ENCODE measurements at places on chromosomes 1 and 21.
A peak's percentile ranks its signal among the peaks of the same experiment; 100 is the strongest.

- DNase-seq: no peak
Measured at GRCh38 chr1:39117899-39118450, 86.5 kb upstream of the MACF1 start.

GRCh38 chr1:21020151-21020550 is 156.5 kb downstream of the EIF4G3 start:
- no peak for DNase-seq

GRCh38 chr1:178529364-178530036 is 16.6 kb downstream of the TEX35 start:
- no peak for DNase-seq

DNA sequence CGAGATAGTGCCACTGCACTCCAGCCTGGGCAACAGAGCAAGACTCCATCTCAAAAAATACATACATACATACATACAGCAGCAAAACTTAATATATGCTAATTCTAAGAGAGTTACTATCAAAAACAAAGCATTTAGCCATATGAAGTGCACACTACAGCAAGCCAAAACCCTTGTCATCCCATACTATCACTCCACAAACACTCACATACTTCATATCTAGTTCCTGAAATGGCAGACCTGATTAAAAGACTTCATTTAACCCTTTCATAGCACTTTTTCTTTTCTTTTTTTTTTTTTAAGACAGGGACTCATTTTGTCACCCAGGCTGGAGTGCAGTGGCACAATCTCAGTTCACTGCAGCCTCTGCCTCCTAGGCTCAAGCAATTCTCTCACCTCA is 65.6 kb downstream of the COP1 start:
- DNase-seq: no peak

DNA sequence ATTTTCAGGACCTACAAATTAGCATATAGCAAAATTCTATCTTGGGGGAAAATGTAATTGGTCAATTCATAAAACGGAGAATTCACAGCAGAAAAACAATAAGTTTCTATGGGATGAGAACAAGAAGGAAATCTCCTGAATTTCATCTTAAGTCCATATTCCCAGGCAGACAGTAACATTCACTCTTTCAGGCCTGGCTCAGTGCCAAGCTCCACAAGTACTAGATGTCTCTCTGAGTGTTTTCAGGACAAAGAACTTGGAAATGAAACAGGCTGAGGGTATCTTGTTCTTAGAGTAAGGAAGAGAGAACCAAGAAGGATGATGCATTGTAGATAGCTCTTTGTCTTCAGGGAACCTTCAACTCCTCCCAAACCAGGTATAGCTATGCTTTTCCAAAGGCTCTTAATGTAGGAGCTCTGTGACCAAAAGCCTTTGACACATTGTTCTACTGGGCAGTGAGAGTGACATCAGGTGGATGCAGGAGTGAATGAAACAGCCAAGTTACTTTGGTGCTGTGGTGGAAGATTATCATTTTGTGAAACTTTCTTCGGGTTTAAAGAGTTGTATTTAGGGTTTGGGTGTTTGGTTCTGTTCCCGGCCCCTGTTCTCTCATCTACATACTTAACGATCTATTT is 298.3 kb downstream of the GPATCH2 start:
- no peak for DNase-seq

DNA sequence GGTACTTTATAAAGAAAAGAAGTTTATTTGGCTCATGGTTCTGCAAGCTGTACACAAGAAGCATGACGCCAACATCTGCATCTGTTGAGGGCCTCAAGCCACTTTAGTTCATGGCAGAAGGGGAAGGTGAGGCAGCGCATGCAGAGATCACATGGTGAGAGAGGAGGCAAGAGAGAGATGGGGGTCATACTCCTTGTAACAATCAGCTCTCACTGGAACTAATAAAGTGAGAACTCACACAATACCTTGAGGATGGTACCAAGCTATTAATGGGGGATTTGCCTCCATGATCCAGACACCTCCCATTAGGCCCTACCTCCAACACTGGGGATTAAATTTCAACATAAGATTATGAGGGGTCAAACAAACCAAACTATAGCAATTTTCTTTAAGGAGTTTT is 3.3 kb upstream of the RGL1 start:
- DNase-seq: no peak

GRCh38 chr21:31107176-31107785 is 69.0 kb upstream of the KRTAP19-8 start:
- no peak for DNase-seq

DNA sequence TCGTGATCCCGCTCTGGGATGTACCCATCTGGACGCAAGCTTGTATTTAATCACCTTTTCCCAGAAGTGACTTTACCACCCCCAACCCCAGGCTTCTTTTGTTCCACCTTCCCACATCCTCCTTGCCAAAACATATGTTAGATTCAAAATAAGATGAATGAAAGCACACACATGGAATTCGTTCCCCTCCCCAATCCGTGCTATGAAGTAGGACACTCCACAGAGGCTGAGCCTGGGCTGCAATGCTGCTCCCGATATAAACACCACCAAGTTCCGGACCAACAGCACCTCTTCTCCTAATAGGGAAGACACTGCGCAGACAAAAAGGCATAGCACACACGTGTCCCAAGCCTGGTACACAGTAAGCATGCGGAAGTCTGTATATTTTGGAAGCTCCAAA is 86.1 kb downstream of the CLSTN1 start:
- no peak for DNase-seq

DNA sequence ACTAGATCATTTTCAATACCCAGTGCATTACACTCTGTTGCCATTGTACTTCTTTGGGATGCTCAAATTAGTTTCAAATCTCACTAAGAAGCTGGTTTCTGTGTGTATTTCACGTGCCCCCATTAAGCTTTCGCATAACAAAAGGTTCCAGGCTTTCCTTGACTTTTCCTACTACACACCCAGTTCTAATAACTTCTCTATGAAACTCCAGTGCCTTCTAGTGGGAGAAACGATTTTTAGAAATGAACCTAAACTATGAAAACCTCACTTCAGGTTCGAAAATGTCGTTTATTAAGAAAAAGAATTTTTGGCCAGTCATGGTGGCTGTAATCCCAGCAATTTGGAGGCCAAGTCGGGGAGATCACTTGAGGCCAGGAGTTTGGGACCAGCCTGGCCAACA is 2.8 kb downstream of the CFHR4 start:
- no peak for DNase-seq

DNA sequence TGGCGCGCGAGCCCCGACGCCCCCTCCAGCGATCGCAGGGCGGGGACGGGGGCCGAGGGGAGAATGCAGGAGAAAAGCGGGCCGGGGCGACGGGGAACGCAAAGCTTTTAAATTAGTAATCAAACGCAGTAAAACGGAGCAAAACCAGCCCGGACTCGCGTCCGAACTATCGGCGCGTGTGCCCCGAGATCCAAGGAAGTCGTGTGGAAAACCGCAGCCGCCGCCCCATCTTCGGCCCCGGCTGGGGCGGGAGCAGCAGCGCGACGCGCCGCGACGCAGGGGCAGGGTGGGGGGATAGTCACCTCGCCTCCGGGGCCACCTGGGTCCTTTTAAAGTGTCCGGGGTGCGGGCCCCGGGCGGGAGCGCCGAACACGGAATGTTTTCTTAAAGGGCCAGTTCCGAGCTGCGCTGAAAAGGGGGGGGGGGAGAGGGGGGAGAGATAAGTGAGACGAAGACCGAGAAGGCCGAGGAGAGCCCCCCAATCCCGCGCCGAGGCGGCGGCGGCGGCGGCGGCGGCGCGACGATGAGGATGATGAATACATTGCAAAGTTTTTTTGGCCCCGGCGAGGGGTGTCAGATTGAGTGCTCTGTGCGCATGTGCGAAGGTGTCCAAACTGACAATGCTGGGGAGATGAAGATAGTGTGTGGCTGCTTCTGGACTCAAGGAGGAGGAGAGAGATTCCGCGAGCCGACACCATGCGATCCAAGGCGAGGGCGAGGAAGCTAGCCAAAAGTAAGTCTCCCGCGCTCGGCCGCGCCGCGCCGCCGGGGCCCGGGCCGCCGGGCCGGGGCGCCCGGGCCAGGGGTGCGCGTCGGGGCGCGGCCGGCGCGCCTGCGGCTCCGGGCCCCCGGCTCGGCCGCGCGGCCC is at the start of gene PRDM16:
PRDM16 (plus strand) TSS at position 640 of the 868 bp plus-strand sequence; CDS start at position 697, 57 bp downstream.
- DNase-seq: peak; percentile 24

DNA sequence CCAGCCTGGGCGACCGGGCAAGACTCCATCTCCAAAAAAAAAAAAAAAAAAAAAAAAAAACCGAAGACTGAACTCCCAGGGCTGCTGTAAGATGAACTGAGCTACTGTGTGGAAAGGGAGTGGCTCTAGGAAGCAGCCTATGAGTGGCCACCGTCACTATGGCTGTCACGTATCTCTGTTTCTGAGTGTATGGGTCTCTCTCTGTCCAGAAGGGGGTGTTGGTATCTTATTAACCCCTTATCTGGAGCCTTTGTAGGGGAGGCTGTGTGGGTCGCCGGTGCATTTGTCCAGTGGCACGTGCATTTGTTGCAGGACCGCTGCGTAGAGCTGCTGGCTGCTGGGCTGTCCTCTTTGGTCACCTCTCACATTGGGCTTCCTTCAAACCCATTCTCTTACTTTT is 326.6 kb downstream of the CAMTA1 start:
- DNase-seq: no peak

GRCh38 chr1:110151175-110151669 is 928 bp downstream of the SLC6A17 start:
- DNase-seq: no peak

GRCh38 chr1:227170361-227171166 is 147.7 kb downstream of the CDC42BPA start:
- no peak for DNase-seq

GRCh38 chr1:2983319-2983705 is 38.0 kb upstream of the ACTRT2 start:
- DNase-seq: no peak

GRCh38 chr1:40039245-40039756 is 1.2 kb upstream of the CAP1 start:
- DNase-seq: no peak

- DNase-seq: no peak
Measured at GRCh38 chr1:214219902-214220301, 61.1 kb upstream of the SMYD2 start.

DNA sequence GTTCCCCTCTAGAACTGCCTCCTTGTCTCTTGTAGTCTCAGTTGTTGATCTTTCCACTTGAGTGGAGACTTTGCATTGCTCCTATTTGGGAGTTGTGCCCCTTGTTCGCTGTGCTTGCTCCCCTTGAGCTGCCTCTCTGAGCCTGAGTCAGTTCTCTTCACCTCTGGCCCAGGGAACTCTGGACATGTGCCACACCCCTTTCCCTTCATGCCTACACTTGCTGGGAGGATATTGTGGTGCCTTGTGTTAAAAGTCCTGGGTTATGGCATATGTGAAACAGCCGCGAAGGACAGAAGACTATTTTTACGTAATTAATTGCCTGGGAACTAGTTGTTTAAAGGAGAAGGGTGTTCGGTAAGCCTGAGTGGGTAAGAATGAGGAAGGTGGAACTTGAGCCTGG is 32.2 kb upstream of the RPTN start:
- no peak for DNase-seq

DNA sequence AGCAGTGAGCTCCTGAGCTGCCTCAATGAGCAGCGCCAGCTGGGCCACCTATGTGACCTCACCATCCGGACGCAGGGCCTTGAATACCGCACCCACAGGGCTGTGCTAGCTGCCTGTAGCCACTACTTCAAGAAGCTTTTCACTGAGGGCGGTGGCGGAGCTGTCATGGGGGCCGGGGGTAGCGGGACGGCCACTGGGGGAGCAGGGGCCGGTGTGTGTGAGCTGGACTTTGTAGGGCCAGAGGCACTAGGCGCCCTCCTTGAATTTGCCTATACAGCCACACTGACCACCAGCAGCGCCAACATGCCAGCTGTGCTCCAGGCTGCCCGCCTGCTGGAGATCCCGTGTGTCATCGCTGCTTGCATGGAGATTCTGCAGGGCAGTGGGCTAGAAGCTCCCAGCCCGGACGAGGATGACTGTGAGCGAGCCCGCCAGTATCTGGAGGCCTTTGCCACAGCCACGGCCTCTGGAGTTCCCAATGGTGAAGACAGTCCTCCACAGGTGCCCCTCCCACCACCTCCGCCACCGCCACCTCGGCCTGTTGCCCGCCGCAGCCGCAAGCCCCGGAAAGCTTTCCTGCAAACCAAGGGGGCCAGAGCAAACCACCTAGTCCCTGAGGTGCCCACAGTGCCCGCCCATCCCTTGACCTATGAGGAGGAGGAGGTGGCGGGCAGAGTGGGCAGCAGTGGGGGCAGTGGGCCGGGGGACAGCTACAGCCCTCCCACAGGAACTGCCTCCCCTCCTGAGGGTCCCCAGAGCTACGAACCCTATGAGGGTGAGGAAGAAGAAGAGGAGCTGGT is 12.3 kb downstream of the ZBTB7B start:
- DNase-seq: no peak

GRCh38 chr21:35102488-35103371 is 53.6 kb upstream of the RUNX1 start:
- no peak for DNase-seq

GRCh38 chr1:32241001-32241763 is 5.8 kb upstream of the FAM167B start:
- no peak for DNase-seq

GRCh38 chr21:16004523-16004922 is 274.7 kb downstream of the USP25 start:
- DNase-seq: no peak

DNA sequence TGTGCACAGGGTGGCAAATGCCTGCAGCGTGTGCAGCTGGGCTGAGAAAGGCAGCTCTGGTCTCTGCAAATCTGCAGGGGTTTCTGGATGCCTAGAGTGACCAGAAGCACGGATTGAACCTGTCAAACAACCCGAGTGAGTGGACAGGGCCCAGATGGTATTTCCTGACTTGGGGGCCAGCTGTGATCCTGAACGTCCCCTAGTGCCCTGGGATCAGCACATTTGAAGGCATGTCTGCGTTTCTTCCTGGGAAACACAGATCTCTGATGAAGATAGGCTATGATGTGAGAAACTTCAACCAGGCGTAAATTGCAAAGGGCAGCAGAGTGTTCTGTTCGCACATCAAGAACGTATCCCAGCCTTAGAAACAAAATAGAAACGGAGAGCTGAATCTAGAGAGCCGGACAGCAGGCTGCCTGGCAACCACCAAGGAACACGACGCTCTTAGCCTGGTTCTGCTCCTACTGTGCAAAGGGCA is 163.1 kb downstream of the KCNJ6 start:
- no peak for DNase-seq

GRCh38 chr1:24644100-24644384 is 940 bp downstream of the SRRM1 start:
- DNase-seq: peak; percentile 22

- DNase-seq: no peak
Measured at GRCh38 chr1:214369364-214369763, 88.4 kb downstream of the SMYD2 start.

DNA sequence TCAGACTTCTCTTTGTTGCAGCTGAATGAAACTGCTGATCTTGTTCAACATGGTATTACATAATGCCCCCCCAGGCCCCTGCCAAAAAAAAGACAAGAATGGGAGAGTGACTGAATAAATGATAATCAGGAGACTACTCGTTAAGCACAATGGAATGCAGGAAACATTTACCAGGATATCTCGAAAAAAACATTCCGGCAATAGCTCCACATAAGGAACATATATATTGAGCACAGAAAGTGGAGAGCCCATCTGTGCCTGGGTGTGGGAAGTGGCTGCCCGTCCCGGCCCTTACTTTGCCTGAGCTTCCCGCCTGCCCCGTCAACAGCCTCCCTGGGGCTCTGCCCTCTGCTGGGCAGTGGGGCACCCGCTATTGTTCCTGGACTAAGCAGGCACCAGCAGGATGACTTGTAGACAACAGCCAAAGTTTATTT is 13.3 kb downstream of the TRIM11 start:
- no peak for DNase-seq

- no peak for DNase-seq
Measured at GRCh38 chr1:72140222-72140621, 142.1 kb downstream of the NEGR1 start.

All from activated CD4-positive, alpha-beta T cell treated with anti-CD3 and anti-CD28 coated beads, Interleukin-2, Interleukin-4, amounts not matched to agents 100 ng/mL and 50 ng/mL, durations not matched to agents 16 hours and 8 hours (primary cell).